Fibroblast of the conjunctiva (primary cell): ENCODE measurements at places on chromosomes 3 and 15.

DNA sequence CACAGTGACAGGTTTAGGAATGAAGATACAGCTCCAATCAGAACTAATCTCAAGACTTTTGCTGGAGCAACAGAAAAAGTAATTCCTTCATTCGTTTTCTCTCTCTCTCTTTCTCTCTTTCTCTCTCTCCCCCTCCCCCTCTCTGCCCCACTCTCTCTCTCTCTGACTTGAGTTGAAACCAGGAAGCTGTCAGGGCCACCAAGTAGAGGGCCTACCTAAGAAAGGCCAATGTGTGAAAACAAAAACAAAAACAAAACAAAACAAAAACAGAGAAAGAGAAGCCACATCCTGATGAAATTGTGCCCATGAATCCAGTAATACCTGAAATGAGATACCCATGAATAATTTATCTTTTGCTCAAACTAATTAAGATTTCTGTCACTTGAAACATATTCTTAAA lies 72.9 kb downstream of the ATP8B4 start:
- no peak for DNase-seq

DNA sequence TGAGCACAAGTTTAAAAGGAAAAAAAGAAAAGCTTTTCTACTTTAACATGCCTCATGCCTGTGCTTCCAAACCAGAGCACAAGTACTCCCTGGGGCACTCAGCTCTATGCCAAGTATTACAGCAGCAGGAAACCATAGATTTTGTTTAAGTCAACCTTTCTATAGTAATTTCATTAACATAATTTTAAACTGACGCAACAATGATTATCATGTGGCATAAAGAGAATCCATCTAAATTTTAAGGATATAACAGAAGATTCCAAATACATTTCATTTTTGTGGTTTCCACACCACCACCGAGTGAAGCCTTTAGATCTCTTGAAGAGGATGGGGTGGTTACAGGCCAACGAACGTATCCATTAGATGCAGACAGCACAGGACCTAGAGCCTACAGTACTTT lies 112.1 kb downstream of the TNIK start:
- peak; percentile 21 for DNase-seq

- DNase-seq, result peak; percentile 73
These were observed 308.3 kb upstream of the CCDC54 start for GRCh38 chr3:107068980-107069379.

GRCh38 chr3:11832981-11833905 lies 13.4 kb downstream of the TAMM41 start:
- DNase-seq, result no peak

- DNase-seq, result no peak
These were observed at the start of gene TMOD2 for GRCh38 chr15:51750792-51751696. TMOD2 (plus strand) TSS chr15:51751597; CDS start chr15:51766442, 14,845 bp downstream.

DNA sequence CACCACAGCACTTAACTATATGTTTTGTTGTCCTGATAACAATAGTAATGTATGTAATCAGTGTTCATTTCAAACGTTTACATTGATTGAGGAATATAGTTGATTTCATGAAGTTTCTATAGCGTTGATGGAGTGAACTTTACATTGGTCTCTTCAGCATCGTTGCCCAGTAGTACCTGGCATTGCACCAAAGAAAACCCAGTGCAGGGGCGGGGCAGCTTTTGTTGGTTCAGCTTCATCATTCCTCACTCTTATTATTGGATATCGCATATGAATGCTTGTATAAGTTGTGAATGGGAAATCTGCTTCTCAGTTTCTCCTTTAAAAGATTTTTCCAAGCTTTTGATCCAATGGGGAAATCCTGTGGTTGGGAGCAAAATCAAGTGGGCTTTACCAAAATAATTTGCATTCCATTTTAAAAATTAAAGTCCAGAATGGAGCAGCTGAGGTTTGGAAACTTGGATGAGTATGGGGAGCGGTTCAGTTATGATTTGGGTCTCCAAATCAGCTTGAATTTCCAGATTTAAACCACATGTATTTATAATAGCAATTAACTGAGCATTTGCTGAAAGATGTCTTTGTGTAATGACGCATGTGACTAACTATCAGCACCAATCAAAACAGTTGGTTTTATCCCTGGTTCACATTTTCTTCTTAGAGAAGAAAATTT lies 213.7 kb downstream of the ALCAM start:
- DNase-seq, result no peak

GRCh38 chr3:78791753-78792152 lies 976.0 kb downstream of the ROBO1 start:
- no peak for DNase-seq

DNA sequence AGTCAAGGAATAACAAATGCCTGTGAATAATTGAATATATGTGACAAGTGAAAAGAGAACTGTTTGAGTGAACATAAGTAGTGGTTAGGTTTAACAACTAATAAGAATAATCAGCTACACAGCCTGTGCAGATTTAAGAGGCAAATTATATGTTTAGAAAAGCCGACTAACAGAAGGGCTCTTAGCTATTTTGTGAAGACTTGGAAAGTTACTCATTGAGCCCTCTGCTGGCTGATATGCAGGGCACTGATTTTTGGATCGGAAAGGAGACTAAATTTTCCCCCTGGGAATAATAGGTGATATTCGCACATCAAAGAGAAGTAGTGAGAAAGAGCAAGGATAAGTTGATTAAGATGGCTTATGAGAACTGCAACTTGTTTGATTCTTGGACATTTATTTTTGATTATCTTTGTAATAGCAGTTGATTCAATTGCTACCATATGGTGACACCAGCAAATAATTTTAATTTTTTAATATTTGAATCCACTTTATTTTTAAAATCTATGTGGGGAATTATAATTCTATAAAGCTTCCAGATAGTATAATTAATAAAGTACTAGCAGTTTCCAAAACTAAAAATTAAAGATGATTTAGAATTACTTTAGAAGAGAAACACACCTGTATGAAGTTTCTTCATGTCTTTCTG lies 156.2 kb downstream of the NLGN1 start:
- DNase-seq, result peak; percentile 29

DNA sequence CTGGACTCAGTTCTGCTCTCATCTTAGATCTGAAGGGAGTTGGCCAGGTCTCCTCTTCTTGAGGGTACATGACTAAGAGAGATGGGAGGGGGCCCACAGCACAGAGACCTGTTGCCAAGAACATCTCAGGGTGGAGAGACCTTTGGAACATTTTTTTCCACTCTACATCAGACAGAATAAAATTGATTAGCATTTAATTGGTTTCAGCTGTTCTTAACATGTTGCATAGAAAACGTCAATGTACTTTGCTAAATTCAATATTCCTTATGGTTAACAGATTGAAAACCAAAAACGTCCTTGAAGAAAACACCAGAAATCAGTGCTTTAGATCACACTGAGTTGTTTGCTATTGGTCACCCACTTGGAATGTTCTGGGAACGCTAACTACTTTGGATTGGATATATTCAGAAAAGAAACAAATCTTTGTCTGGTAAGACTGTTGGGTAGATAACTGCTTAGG lies 36.4 kb upstream of the FSTL1 start:
- peak; percentile 90 for DNase-seq

- no peak for DNase-seq
These were observed 193.4 kb upstream of the UBE2E1 start for GRCh38 chr3:23612296-23612891.

DNA sequence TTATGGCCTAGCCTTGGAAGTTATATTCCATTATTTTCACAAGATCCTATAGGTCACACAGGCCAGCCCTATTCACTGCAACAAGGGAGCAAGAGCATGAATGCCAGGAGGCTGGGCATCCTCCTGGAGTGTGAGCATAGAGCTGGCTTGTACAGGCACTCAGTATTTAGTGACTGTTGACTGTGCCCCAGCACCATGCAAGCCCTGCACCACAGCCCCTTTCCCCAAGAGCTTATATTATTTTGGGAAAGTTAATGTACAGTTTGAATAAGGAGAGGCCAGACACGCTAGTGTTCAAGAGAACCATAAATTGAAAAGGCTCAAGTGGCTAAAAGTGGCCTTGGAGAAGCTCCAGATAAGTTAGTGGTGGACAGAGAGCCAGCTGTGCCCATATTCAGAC lies 32.3 kb upstream of the TSEN2 start:
- no peak for DNase-seq

- no peak for DNase-seq
These were observed 251.1 kb downstream of the OCA2 start for GRCh38 chr15:27847775-27848710.

DNA sequence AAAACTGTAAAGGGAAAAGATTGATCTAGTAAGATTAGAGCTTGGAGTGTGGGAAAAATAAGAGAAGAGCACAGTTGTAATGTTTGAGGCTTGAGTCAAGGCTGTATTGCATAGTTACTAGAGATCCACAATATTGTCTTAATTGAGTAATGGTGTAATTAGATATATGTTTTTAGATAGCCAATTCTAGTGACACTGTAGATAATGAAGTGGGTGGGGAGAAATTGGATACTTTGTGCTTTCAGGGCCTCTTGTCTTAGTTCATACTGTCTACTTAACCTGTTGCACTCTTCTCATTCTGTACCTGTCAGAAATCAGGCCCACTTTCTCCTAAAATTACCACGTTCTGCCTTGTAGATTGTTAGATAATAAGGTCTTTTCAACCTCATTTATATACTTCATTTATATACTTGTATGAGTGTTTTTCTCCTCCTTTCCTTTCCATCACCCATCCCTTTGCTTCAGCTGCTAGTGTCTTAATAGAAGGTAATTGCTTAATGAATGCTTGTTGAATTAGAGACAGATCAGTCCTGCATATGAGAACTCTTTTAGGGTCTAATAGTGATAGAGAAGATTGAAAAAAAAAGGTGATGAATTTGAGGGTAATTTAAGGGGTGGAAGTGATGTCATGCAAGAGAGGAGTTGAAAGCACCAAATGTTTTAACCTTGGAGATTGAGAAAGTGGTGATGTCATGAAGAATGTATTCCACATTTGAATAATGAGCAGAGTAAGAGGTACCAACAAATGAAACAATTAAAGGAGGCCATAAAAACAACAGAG lies 32.0 kb downstream of the PIK3CA start:
- peak; percentile 10 for DNase-seq

GRCh38 chr15:35596285-35596684 lies 50.3 kb upstream of the DPH6 start:
- DNase-seq, result no peak

DNA sequence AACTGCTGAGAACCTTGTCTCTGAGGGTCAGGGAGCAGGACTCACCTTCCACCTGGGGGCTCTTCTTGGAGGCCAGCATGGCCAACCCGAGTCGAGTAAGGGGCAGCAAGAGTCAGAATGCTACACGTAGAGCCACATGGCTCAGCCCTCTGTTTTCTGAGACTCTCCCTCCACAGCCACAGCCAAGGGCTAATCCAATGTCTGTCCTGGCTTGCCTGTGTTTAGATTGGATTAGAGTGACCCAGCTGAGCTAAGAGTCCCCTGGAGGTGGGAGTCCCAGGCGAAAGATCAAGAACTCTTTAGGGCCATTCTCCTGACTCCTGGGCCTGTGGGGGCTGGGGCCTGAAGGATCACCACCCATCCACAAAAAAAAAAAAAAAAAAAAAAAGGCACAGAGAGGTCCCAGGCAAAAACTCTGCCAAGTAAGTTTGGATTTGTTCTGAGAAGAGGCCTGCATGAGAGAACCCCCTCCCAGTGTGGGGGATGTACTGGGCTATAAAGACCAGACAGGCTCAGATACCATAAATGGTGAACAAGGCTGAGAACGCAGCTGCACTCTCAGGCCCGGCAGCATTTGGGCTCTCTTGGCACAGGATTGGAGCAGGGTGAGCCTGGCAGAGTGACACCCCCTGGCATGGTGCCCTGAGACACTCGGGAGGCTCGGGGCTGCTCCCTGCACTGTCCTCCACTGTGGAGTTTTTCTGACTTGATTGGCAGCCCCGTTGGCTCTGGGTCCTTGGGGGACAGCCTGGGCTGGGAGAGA lies 88.0 kb upstream of the OSBPL11 start:
- DNase-seq, result no peak

GRCh38 chr3:151843275-151843674 lies 29.4 kb downstream of the AADAC start:
- no peak for DNase-seq

DNA sequence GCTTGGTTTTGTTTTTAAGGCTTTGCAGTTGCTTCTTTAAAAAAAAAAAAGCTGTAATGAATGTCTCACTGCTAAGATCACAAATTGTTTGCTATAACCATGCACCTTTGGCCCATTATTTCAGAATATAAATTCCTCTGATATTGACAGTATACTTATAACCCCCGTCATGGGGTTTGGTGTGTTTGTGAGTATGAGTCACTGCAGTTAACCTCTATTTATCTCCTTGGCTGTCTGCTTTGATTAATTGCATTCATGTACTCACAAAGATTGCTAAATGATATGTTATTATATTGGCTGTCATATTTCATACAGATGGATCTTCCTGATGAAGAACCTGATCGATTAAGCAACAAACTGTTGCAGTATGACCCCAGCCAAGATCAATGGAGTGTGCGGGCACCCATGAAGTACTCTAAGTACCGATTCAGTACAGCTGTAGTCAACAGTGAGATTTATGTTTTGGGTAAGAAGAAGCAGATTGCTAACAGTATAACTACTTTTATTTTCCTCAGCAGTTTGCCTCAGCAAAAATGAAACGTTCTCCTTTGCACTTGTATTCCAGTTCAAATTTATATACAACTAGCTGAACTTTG lies 14.9 kb downstream of the KBTBD12 start:
- no peak for DNase-seq

GRCh38 chr3:69201658-69202057 lies 79.3 kb upstream of the LMOD3 start:
- no peak for DNase-seq

DNA sequence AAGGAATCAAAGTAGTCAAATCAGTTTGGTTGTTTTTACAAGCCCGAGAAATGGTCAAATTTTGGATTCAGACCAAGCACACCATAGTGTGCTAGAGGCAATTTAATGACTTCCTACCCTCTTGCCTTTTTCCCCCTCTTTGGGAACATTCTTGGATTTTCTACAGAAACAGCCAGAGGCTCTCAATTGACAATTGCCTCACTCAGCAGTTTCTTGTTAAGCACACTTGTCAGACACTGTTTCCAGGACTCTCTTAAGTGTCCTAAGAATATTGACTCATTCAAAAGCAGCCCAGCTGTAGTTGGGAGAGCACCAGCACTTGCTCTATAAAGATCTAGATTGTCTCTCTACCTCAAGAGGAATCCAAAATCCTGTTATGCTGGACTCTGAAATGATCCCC lies 1.5 kb upstream of the SLC35G2 start:
- no peak for DNase-seq

GRCh38 chr3:67377299-67377698 lies 277.1 kb downstream of the SUCLG2 start:
- DNase-seq, result no peak
